ENCODE measurements at places on chromosomes 1 and 21.

DNA sequence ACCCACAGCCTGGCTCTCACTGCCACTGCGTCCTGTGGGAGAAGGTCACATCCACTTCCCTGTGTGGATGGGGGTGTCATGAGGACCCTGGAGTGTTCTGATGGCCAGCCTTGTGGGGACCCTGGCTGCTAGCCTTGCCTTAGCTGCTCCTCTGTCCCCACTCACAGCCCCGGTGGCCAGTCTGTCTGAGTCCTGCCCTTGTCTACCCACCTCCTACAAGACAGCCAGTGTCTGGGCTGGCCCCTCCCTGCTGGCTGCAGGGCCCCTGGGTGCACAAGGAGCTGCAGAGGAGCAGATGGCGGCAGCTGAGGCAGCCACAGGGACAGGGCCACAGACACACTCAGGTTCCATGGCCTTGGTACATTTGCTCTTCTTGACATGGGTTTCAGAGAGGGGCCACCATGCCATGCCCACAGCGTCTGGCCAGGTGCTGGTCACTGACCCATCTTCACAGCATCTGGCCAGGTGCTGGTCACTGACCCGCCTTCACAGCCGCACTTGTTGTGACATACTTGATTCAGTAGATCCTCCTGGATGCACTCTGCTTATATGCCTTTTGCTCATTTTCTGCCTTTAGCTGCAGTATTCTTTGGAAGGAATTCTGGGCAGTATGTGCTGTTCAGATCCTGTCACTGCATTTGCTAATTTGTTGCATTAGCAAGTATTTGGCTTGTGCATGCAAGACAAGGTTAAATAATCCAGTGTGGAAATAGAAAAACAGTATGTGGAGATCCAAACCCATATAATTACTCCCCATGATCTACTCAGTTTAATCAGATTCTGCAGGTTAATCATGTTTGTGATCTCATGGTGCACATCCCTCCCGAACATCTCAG is 157.8 kb downstream of the PCBP3 start:
- DNase-seq: no peak

DNA sequence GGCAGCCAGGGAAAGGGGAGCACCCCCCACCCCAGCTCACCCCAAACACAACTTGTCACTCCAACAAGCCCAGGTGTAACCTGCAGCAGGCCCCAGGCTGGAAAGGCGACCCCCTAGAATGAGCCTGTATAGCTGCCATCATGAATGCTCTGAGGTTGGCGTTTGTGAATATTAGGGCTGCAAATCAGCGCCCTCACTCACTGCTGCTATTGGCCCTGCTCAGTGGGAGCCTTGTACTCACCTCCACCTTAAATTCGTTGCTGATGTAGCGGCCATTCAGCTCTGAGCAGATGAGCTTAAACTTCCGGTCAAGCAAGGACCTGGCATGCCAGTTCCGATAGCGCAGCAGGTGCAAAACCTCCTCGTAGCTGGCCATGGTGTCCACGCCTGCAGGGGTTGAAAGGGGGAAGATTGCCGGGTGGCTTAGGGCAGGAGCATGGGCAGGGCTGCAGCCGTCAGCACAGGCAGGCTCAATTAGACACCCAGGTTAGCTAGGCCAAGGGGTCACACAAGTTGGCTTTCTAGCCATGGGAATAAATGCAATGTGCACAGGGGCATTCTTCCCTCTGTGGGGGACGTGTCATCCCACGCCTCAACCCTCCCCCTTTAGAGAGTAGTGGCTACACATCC is 81.7 kb downstream of the PIK3CD start:
- no peak for DNase-seq

DNA sequence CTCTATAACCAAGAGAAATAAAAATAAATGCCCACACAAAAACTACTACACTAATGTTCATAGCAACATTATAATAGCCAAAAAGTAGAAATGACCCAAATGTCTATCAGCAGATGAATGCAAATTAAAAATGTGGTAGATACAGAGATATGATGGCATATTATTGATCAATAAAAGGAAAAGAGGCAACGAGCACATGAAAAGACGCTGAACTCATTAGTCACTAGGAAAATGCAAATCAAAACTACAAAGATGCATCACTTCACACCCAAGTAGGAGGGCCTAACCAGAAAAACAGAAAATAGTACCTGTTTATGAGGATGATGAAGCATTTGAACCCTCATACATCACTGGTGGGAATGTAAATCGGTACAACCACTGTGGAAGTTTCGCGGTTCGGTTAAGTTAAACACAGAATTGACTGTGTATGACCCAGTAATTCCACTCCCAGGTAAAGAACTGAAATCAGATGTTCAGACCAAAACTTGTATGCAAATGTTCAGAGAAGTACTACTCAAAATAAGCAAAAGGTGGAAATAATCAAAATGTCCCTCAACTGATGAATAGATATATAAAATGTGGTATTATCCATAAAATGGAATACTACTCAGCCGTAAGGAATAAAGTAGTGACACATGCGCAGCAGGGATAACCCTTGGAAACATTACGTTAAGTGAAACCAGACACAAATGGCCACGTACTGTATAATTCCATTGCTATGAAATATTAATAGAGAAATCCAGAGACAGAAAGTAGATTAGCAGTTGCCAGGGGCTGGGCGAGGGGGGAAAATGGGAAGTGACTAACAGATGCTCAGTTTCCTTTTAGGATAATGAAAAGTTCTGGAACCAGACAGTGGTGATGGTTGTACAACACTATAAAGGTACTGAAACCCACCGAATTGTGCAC is 3.1 kb downstream of the USP48 start:
- no peak for DNase-seq

DNA sequence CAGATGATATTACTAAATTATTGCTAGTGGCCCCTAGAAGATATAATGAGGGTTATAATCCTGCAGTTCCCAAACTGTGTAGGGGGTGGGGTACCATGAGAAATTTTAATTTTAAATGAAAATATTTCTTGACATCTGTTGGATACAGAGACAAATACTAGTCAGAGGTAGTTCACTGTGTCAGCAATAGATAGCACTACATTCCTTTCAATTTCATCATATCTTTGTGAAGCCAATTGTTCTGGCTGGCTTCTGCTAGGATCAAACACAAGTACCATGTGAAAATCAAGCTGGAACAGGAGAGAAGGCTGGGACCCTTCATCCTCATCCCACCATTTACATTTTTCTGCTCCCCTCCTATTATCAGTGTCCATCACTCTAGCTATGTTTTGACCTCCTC is 208.1 kb downstream of the USH2A start:
- DNase-seq: no peak

DNA sequence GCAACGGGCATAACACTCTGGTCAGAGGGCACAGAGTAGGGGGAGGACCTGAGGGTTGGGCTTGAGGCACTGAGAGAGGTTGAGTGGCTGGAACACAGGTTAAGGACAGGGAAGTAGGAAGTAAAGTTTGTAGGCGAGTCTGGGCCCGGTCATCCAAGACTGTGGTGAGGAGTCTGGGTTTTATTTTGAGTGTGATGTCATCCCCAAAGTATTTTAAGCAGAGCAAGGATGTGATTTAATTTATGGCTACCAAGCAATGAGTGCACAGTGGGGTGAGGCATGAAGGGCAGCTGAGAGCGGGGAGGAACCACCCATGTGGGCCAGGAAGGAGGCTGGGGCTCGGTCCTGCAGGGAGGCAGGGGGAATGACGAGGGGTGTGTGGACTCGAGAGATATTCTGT is 11.2 kb upstream of the VWA5B1 start:
- peak; percentile 75 for DNase-seq

DNA sequence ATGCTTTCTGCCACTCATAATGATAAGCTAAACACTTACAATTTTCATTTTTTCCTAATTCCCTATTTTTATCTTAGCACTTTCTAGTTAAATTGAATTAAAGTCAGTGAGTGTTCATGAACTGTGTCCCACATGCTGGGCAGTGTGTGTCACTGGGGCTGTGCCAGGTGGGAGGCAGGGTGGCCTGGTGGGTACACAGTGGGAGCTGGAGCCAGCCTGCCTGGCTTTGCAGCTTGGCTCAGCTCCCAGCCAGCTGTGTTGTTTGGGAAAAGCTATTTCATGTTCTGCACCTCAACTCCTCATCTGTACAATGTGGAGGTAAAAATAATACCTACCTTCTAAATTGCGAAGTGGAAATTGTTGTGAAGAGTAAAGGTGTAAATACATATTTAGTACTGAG is 238.4 kb downstream of the PLA2G4A start:
- DNase-seq: no peak

Data from GM23248 (cell line).